ENCODE measurements at places on chromosomes 6 and 20.

- no peak for DNase-seq
Measured at GRCh38 chr6:138963119-138963518, 24.9 kb downstream of the REPS1 start.

DNA sequence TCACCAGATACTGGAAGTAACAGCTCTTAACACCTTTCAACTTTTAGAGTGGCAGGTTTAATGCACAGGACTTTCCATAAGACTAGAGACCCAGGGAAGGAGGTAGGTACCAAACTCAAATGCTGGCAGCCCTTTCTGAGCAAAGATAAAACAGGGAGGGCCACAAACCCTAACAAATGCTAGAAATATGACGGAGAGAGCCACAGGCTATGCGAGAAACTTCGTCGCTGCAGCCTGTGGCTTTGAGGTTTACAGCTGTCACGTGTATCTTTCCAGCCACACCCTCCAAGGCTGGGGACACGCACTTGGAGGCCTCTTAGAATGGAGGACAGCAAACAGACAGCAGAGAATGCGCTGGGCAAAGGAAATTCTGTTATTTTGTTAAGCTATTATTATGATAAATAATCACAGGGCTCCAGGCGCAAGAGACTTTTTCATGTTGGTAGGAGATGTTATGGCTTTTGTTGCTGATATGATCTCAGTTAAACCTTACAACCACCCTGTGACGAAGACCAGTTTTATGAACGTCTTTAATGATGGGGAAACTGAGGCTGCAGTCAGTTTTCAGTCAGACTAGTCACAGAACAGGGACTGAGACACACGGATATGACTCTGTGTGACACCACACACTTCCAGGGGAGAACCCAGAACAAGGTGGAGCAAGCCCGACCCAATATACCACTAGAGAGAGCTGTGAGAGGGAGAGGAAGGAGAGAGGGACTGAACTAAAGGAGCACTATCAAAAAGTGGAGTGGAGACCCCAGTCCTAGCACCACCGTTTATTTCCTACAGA is 2.0 kb downstream of the TRAM2 start:
- no peak for DNase-seq

DNA sequence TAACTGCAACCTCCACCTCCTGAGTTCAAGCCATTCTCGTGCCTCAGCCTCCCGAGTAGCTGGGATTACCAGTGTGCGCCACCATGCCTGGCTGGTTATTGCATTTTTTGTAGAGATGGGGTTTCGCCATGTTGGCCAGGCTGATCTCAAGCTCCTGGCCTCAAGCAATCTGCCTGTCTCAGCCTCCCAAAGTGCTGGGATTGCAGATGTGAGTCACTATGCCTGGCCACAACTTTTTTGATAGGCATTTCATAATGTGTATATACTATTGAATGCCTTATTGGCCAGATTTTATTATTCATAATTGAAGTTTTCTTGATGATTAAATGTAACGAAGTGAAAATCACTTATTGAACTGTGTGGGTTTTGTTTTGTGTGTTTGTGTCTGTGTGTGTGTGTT is 27.9 kb downstream of the FIG4 start:
- no peak for DNase-seq

- no peak for DNase-seq
Measured at GRCh38 chr20:11118802-11119380, 445.1 kb upstream of the JAG1 start.

DNA sequence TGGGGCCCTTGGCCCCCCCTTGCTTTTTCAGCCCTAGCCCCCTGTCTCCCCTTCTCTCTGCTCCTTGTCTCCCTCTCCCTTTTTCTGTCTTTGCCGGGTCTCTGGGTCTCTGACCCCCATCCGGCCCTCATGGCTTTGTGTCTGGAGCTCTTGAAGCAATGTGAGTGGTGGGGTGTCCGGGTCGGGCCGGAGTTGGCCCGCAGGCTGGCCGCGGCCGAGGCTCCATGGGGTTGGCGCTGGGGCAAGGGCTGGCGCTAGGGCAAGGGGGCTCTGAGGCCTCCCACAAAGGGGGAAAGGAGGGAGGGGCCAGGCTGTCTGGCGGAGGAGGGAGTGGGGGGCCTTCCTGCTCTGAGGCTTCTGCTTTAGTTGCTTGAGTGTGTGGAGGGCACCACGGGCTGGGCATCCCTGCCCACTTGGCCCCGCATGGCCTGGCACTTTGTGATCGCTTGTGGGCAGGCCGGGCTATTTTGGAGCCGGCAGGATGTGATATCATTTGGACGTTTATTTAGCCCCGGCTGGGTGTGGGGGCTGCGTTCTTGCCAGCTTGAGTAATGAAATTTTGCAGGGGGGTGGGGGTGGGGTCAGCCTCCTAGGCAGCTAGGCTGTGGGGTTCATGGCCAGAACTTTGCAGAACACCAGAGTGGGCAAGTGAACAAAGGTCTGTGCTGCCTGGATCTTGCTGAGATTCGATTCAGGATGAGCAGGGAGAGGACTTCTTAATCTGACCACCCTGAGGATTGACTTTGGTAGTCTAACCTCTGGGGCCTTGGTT is 78.7 kb upstream of the MYL9 start:
- no peak for DNase-seq
